ENCODE measurements at places on chromosomes 3 and 15.

DNA sequence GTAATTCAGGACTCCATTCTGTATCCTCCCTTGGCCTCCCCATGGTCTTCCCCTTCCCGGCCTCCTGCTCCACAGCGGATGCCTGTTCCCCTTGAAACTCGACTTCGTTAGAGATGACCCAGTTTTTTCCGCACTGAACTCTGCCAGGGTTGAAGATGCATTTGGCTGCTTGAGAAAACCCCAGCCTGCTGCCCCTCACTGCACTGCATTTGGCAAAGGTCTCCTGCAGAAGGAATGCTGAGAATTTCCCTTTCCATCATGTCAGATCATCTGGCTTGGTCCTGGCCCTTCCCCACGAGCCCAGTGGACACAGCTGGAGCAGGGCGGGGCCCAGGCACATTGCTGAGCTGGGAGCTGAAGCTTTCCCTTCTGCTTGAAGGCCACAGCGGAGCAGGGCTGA, 37.6 kb upstream of the RGMA start:
- DNase-seq = no peak

- no peak for DNase-seq
Observed at GRCh38 chr3:111210866-111211564, 139.4 kb downstream of the NECTIN3 start.

DNA sequence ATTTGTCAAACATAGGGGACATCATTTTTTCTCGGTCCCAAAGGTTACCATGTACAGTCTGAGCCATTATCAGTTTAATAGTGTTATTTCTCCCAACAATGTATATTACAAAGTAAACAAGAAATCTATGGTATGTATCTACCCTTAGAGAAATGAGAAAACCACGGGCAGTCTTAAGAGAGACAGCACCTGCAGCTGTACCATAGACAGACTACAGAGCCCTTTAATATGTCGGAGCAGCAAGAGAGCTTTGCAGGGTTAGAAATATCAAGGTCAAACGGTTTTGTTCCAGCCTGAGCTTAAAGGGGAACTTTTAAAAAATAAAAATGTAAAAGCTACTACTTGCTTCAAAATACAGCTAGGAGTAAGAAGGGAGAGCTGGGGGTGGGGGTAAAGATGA, 53.2 kb downstream of the SH3BP5 start:
- no peak for DNase-seq

- DNase-seq = no peak
Observed at GRCh38 chr3:53773021-53773436, 73.2 kb downstream of the CHDH start.

- no peak for DNase-seq
Observed at GRCh38 chr3:53420831-53421230, 73.5 kb upstream of the DCP1A start.

DNA sequence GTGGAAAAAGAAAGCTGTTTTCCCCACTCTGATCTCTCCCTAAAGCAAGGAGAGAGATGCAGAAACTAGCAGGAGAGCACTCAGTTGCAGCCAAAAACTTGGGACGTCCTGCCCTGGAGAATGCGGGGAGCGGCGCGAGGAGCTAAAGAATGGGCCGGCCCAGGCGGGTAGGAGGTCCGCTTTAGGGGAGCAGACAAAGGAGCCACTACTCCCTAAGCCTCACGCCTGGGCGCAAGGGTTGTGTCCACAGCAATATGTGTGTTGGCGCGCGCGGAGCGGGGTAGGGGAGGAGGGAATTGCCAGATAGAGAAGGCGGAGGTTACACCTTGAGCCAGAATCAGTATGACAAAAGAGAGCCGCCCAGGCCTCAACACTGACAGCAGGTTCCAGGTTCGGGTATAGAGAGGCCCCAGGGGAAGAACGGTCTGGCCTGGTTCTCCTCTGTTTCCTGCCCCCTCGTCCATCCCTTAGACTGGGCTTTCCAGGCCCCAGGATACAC, 2.9 kb downstream of the WNT5A start:
- no peak for DNase-seq

Measured in kidney glomerular epithelial cell (primary cell).